NB4 (cell line): ENCODE measurements at places on chromosomes 2 and 18.

GRCh38 chr2:39620067-39620466, 45.6 kb upstream of the TMEM178A start:
- peak; percentile 95 for DNase-seq

- no peak for DNase-seq
Measured at GRCh38 chr2:163664610-163665009, 71.2 kb downstream of the FIGN start.

- DNase-seq: no peak
Measured at GRCh38 chr2:16853088-16853487, 187.5 kb upstream of the CYRIA start.

- peak; percentile 23 for DNase-seq
Measured at GRCh38 chr2:60002183-60002867, 551.1 kb downstream of the BCL11A start.

GRCh38 chr18:1498216-1498615, 593.5 kb downstream of the ADCYAP1 start:
- DNase-seq: no peak

DNA sequence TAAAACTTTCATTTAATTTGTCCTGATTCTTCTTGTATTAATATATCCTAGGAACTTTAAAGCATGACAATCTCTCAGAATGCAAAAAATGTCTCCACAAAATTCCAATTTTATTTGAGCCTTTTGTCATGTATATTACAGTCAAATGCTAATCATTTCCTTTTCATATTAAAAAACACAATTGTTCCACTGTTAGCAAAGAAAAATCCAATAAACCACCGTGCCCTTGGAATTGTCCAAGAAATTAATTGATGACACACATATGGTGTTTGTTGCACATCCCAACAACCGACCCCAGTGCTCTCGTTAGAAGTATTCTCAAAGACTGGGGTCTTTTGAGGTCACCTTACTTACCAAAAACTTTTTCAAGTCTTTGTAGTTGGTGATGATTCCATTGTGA, 28.1 kb downstream of the GFPT1 start:
- no peak for DNase-seq

DNA sequence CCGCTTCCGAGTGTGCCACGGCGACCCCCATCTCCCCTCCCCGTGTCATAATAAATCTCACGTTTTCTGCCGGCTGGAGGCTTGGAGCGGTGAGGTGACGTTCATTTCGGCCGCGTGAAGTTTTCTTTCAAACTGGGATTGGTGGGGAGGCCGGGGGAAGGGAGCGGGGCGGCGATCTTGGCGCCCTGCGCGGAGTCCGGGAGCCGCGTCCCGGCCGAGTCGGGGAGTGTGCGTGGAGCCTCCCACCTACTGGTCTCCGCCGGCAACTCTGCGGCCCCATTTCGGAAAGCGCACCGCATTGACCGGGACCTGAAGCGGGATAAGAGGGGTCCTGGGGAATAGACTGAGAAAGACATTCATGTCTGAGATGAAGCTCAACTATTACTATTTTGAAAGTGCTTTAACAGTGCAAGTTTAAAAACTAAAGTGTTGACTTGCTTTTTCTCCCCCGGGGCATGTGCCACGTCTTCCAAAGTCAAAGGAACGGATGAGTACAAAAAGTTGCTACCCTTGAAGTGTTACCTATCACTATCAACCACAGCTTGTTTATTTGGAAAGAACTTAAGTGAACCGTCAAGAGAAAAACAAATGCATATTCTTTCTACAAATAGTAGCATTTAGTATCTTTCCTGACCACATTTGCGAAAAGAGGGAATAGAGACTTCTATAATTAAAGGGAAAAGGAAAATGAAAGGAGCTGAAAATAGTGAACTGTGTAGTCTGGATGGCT, 818 bp upstream of the IKZF2 start:
- DNase-seq: peak; percentile 57

DNA sequence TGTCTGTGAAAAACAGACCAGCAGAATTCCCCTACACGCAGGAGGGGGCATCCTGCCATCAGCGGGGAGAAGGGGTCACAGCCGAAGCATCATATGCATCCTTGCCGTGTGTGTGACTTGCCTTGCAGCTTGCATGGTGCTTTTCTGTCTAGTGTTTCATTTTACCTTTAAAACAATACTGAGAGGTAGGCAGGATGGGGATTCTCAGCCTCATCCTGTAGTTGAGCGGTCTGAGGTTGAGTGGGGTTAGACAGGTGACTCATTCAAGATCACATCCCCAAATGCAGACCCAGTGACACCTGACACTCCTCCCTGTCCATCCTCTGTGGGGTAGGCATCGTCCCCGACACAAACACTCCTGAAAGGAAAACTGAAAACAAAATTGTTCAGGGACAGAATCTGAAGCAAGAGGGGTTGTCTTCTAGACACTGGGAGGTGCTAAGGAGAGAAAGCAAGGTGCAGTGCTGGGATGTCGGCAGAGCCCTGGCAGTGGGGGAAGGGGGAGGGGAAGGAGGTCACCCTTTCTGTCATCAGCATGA, 7.9 kb downstream of the ARL4C start:
- DNase-seq: no peak

GRCh38 chr2:144374163-144374661, 145.7 kb downstream of the ZEB2 start:
- DNase-seq: peak; percentile 58

DNA sequence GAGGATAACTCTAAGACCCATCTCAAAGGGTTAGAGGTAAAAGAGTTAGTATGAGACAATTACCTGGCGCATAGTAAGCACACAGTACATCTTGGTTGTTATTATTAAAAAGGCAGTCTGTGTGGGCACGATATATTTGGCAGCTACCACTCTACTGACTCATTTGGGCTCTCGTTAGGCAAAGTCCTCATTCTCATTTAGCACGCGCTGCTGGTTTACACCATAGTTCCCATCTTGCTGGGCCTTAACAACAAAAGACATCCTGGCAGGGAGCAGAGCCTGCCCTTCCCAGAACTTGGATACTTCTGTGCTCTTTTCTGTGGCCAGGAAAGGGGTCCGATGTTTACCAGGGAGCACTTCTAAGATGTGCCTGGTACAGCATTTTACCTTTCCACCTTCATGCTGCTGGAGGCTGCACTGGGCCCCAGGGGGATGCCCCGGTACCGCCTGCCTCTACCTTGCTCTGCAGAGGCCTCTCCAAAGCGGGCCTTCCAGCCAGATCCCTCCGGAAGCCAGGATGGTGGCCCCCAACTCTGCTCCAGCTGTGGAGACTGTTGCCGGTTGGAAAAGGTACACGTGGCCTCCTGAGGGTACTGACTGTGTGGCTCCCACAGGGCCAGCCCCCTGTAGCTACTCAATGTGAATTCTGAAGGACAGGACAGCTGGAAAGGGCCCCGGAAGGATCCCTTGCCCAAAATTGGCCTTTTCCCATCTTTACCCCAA, 15.0 kb downstream of the GLI2 start:
- DNase-seq: no peak

DNA sequence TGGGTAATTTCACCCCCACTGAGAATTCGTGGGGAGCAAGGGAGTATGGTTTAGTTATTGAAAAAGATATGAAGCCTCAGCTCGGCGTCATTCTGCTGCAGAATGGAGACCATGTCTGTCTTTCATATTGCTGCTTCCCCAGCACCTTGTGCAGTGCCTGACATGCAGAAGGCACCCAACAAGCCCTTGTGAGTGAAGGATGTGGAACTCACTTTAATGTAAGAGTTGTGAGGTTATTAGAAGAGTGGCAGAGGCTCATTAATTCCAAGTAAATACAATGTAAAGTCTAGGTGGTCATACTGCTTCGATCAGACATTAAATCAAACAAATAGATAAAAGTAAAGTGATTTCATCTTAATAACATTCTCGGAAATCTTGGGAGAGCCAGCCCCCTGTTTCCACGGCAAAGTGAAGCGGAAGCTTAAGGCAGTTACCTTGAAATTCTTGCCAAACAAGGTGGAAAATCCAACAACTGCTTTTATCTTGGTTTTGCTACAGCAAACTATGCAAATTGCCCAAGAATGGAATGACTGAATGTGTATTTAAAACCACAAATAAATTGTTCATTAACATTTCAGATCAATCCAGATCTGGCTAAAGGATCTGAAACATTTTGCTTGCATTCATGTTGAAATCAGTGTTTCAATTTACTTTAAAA, 9.6 kb downstream of the CFAP221 start:
- DNase-seq: no peak

DNA sequence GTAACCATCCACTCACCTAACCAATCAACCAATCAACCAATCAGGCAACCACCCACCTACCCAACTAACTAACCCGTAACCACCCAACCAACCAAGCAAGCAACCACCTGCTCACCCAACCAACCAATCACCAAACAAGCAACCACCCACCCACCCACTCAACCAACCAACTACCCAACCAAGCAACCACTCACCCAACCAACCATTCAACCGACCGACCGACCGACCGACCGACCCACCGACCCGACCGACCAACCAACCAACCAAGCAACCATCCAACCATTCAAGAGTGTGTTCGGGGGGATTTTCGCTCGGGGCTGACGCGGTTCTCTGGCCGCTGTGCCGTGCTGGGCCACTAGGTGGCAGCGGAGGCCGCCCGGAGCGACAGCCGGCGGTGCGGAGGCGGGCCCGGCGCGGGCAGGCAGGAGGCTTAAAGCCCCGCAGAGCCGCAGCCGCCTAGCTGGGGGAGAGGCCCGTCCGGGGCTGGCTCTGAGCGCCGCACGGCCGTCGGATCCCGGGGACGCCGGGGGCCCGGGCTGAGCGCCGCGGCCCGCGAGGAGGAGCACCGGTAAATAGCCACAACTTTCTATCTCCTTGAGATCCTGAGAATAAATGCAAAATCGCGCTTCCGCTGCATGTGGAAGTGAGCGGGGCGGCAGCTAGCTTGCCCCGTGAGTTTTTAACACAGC, at the start of gene MC5R:
MC5R (plus strand) TSS at position 443 of the 689 bp plus-strand sequence. CDS start 1,617 bp downstream, outside the sequence.
- DNase-seq: peak; percentile 68

GRCh38 chr2:127820080-127820668, 9.2 kb upstream of the WDR33 start:
- DNase-seq: peak; percentile 40

DNA sequence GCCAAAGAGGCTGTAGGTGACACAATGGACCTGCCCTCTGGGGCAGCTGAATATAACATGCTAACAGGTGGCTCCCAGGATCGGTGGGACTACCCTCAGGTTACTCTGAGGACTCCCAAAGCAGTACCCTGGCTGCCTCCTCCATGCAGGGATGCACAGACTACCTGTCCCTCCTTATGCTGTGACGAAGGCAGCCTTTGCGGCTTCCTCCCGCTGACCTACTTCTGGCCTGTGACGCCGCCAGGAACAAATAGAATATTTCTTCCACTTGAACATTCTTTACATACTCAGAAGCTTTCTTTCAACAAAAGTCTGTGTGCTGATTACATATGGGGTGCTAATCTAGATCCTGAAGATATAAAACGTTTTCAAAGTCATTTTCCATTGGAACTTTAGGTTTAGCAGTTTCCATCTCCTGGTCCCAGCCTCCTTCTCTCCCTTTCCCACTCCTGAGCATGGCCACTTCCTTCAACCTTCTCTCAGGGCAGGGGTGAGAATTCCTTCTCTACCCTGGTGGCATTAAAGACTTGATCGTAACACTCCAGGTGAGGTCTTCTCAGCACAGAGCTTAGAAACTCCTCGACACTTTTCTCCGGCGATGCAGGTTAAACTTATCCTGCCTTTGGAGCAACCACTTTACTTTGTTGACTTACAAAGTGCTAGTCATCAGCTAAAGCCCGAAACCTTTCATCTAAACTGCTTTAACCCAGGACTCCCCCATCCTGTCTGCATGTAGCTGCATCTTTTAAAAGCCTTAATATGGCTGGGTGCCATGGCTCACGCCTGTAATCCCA, 58.9 kb upstream of the STK17B start:
- no peak for DNase-seq

GRCh38 chr2:125405816-125406215, 1250.1 kb upstream of the GYPC start:
- DNase-seq: no peak

DNA sequence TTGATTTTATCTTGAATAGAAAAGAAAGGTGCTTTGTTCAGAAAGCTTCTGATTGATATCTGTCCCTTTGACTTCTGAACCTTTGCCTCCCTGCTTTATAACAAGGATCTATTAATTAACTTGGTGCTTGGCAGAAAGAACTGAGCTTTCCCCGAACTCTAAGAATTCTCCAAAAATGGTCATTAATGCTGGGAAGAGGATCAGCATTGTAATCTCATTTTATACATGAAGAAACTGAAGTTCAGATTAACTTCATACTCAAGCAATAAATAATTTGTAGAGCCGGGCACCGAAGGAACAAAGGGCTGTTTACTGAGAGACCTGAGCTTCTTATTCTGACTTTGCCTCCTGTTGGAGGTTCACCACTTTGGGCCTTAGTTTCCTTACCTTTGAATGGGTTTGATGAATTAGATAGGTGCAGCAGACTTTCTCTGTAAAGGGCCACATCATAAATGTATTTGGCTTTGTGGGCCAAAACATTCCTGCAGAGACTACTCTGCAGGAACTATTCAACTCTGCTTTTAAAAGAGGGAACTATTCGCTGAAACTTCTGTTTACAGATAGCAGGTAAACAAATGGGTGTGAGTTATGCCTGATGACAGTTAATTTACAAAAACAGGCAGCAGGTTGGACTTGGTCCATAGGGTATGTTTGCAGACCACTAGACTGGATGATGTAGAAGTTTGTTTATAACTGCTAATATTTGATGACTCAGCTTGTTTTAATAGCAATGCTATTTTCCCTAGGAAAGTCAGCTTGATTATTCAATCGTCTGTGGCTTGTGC, 272.9 kb downstream of the TGIF1 start:
- DNase-seq: no peak

DNA sequence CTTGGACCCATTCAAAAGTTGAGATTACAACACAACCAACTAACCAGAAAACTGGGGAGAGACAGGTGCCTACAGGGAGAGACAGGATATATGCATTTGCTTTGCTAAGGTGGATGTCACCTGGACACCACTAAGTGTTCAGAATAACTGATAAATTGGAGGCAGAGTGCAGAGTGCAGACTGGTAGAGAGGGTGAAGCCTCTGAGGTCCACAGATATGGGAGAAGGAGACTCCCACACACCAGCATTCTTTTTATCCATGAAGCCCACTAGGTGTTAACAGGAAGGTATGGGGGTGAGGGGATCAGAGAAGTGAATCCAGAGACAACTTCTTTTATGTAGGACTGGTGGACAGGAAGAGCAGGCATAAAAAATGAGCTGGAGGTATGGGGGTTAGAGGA, 1310.0 kb upstream of the ZEB2 start:
- DNase-seq: no peak

GRCh38 chr18:8167026-8167425, 442.2 kb upstream of the RAB12 start:
- DNase-seq: no peak

- no peak for DNase-seq
Measured at GRCh38 chr2:119022678-119023077, 80.7 kb downstream of the MARCO start.

GRCh38 chr2:42055573-42056514, 8.0 kb downstream of the PKDCC start:
- DNase-seq: no peak
